ENCODE measurements at places on chromosomes 4 and X.

DNA sequence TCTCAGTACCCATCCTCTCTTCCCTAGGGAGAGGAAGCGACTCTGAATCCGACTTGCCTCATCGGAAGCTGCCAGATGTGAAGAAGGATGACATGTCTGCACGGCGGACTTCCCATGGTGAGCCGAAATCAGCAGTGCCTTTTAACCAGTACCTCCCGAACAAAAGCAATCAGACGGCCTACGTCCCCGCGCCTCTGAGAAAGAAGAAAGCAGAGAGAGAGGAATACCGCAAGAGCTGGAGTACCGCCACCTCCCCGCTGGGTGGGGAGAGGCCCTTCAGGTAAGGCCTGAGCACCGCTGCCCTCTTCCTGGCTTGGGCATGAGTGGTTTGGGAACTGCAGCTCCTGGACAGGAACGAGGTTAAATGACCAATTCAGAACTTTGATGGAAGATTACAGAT, 81.2 kb downstream of the LIMCH1 start:
- no peak for DNase-seq

- DNase-seq, result no peak
Observed at GRCh38 chr4:148093065-148093464, 349.1 kb downstream of the NR3C2 start.

- no peak for DNase-seq
Observed at GRCh38 chrX:119648421-119648775, 42.2 kb upstream of the NKRF start.

GRCh38 chr4:41156574-41156973, 57.8 kb downstream of the APBB2 start:
- no peak for DNase-seq

GRCh38 chr4:10593130-10593529, 91.4 kb downstream of the CLNK start:
- DNase-seq, result peak; percentile 1

DNA sequence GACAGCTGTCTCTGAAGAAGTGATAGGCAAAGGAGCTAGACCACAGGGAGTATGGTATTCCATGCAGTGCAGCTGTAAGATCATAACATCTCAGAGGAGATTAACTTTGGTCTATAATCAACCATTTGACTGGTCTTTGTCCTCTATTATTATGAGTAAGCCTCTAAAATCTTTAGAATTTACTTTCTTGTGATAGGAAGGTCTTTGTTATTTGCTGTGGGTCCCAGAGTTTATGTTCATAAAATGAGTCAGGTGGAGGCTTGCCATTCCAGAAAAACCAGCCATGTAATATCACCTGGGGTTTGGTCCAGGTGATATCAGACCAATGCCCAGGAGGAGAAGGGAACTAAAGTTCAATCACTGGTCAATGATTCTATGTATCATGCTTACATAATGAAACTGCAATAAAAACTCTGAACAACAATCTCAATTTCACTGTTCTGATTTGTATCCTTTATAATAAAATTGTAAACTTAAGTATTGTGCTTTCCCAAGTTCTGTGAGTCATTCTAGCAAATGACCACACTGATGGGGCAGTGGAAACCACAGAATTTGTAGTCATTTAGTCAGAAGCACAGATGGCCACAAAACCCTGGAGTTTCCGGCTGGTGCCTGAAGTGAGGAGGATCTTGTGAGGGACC, 239.6 kb upstream of the TRAM1L1 start:
- DNase-seq, result no peak

- no peak for DNase-seq
Observed at GRCh38 chr4:44704673-44705072, 21.7 kb downstream of the GNPDA2 start.

Data from NCI-H524 (cell line).